NCI-H226 (cell line): ENCODE measurements at places on chromosomes 1 and 21.

DNA sequence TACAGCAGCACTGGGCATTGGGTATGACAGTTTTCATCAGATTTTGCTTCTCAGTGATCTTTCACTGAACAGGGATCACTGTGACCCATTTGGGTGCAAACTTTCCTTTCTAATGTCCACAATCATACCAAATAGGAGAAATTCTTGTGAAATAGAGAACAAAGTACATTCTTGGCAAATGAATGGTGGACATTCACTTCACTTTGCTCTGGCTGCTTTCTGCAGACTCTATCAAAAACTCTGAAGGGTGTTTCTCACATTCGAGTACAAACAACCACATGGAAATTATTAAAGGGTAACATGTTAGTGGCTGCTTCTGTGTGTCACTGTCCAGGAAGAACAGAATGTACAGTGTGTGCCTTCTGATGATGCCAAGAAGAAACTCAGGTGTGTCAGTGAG lies 61.9 kb upstream of the ADAM30 start:
- no peak for DNase-seq

- DNase-seq = no peak
These were observed 24.9 kb upstream of the MAP1LC3C start for GRCh38 chr1:242023805-242024204.

DNA sequence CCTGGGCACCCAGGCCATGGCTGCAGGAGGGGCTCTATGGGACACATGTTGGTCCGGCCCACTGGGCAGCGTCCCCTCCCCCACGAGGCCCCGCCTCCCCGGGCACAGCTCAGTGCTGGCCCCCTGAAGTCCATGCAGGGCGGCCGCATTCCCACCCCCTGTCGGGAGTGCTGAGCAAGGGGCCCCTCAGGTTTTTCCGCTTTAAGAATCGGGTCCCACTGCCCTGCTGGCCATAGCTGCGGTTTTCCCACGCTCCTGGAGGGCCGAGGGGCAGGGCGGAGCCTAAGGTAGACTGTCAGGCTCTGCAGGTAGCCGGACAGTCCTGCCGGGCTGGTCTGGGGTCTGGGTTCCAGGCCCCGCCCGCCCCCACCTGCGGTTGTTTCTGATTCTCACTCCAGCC lies 43.5 kb upstream of the CCDC27 start:
- DNase-seq = no peak

- no peak for DNase-seq
These were observed 4.8 kb upstream of the TFF3 start for GRCh38 chr21:42319851-42320572.

DNA sequence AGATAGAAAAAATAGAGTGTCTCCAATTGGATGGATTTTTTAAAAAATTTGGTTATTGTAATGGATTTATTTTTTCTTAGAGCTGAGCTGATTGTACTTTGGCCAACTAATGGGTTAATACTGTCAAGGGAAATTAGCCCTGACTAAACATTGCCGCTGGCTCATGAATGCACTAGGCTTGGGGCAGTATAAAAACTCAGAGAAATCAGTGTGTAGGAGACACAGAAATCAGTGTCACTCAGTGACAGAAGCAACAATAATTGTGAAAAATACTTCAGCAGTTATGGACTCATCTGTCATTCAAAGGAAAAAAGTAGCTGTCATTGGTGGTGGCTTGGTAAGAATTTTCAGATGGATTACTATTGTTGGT lies at the start of gene KMO:
Gene KMO, plus strand, starts transcription at position 217 of the 370 bp plus-strand sequence. Its CDS starts 67 bp downstream, at position 284.
- no peak for DNase-seq

DNA sequence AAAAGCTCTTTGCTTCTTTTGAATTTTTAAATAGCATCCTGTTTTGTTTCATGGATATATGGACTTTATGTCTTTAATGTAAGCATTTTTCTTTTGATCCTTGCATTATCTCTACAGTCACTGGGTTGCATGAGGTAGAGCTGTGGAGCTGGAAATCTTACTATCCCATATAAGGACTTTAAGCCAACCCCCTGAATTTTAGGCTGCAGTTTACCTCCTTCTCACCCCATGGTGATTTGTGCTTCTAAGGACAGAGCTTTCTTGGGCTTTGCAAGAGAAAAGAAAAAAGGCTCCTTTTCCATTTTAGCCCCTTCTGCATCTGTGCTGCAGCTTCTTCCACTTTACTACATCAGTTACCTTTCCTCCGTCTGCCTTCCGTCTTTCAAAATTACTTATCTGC lies 373.8 kb downstream of the HHAT start:
- DNase-seq = no peak

GRCh38 chr1:99266726-99267125 lies 2.4 kb downstream of the PLPPR4 start:
- DNase-seq = peak; percentile 55

DNA sequence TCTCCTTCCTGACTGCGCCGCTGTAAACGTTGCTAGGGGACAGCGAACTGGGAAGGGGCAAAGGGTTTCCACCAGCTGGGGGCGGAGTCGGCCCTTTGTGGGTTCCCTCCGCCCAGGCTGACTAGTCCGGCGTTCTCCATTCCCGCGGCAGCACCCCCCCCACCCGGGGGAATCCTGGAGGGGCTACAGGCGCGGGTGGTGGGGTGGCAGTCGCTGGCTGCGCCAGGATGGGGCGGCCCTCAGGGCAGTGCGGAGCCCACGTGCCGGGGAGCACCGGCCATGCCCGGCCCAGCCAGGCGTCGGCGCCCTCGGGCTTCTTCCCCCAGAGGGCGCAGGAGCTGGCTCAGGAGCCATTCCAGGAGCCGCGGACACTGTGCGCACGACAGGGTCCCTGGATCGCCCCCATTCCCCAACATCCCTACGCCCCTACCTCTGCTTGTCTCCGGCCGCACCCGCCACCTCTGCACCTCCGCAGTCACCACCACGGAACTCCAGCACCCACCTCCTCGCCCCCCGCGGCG lies 476 bp downstream of the BATF3 start:
- DNase-seq = peak; percentile 35
